Effector memory CD8-positive, alpha-beta T cell (primary cell): ENCODE measurements at places on chromosomes 6 and 20.

- peak; percentile 34 for DNase-seq
Measured at GRCh38 chr20:35144694-35145093, 2.4 kb downstream of the EDEM2 start.

DNA sequence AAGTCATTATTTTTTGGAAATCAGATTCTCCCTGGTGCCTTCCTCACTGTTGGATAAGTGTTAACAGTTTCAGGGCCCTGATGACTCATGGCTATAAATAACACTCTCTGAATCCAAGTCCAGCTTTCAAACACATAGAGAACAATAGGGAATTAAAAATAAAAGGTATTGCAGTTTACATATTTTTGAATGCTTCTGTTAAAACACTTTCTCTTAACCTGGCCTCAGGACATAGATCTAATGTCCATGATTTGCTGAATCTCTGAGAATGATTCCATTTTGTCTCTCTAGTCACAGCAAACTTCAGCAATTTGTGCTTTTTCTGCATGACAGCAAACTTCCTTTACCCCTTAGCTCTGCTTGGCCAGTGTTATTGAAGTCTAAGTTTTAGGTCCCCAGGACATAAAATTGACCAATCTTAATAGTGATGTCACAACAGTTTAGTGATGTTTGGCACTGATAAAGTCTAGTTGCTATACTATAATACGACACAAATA, 1192.4 kb upstream of the CITED2 start:
- no peak for DNase-seq

- DNase-seq, result no peak
Measured at GRCh38 chr6:2111162-2111677, 134.2 kb downstream of the GMDS start.

GRCh38 chr6:42506070-42506469, 54.3 kb upstream of the TRERF1 start:
- DNase-seq, result no peak

DNA sequence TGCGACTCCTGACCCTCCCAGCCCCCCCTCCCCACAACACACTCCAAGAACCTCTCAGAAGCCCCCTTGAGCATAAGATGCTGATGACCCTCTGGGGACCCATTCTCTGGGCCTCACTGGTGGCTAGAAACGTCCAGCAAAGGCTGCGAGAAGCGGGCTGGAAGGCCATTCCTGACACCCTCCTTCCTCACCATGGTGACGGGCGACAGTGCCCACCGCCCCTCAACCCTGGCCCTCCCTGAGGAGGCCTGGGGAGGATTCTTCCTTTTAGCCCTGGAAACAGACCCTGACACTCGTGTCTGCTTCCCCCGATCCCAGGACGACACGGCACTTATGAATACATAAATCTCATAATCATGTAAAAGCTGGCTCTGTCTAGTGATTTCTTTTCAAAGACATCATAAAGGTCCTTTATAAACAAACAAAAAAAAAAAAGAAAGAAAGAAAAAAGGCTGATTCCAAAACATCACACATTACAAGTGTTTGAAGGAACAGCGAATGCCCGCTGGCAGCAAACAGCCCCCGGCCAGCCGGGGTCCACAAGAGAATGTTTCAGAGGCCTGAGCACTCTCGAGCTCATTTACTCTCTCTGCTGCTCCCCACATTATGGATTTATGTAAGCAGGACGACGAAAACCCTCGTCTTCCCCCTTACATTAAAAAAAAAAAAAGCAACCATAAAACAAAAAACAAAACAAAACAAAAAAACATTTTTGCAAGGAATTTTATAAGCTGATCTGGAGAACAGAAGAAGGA, 40.7 kb downstream of the PREX1 start:
- no peak for DNase-seq

DNA sequence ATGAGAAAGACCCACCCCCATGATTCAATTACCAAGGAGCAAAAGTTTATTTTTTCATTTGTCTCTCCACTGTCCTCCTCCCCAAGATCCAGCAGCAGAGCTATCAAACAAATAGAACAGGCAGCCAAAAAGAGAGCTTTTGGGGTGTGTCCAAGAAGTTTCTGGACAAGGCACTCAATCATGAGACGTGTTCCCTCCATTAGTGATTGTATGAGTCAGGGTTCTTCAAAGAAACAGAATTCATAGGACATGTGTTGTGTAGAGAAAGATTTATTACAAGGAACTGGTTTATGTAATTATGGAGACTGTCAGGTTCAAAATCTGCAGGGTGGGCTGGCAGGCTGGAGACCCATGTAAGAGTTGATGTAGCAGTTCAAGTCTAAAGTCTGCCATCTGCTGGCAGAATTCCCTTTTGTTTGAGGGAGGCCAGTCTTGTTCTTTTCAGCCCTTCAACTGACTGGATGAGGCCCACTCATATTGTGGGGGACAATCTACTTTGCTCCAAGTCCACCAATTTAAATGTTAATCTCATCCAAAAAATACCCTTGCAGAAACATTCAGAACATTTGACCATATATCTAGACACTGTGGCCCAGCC, 248.1 kb upstream of the OPRM1 start:
- no peak for DNase-seq

- no peak for DNase-seq
Measured at GRCh38 chr20:59824711-59825562, 108.5 kb downstream of the SYCP2 start.

DNA sequence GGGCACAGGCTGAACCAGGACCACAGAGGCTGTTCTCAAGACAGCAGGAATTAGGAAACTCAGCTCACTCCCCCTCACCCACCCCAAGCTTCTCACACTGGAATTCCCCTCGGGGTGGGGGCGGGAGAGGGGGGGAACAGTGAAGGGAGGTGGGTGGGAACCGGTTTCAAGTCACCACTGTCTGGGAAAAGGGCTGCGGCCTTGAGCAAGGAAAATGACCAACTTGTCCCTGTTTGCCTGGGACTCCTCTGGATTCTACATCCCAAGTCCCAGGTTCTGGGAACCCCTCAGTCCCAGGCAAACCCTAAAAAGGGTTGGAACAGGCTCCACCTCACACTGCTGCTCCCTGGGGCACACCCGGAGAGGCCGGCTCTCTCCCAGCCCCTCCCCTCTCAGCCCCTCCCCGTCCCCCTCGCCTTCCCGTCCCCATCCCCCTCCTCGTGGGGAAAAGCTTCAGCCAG, 230.7 kb downstream of the TFAP2C start:
- no peak for DNase-seq

DNA sequence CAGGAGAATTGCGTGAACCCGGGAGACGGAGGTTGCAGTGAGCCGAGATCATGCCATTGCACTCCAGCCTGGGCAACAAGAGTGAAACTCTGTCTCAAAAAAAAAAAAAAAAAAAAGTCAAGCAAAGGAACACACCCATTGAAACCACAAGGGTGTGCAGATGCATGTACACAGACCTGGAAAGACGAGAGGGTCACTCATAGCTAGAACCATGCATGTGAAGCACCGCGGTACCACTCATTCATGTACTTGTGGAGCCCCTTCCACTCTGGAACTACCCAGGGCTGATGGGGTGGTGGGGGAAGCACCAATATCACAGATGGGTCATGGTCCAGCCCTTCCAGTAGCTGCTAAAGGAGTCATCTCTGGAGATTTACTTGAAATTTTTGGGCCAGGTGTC, 7.4 kb upstream of the TJAP1 start:
- DNase-seq, result no peak

- DNase-seq, result no peak
Measured at GRCh38 chr6:33875141-33875581, 71.4 kb upstream of the MLN start.

GRCh38 chr6:26118999-26119398, 31.8 kb downstream of the HFE start:
- no peak for DNase-seq

DNA sequence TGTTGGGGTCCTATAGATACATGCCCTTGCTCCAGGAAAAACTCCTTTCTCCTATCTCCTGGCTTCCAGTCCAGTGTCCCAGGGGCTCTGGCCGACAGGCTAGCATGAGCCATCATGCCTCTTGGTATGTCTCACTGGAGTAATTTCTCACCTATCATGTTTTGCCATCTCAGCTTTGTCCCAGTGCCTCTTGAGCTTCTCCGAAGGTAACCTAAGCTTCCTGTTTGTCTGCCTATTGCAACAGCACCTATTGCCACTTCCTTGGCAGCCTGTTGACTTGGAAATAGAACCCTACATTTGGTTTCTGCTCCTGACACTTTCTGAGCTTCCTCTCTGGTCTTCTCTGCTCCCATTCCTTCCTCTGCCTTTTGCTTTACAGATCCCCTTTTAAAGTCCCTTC, 197.7 kb downstream of the KCNQ5 start:
- no peak for DNase-seq

DNA sequence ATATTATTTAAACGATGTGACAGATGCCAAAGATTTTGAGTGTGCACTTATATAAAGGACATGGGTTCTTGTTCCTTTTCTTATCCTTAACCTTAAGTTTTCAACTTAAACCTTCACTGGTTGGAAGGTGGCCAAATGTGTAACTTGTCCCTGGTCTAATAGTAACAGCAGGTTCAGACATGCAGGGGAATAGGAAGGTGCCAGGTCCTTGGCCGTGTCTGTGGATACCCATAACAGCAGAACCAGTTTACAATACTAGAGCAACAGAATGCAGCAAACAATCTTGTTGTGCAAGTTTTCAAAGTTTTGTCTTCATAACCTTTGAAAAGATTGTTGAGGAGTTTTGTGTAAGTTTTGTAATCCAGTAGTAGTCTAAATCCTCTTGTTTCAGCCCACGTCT, 4.4 kb downstream of the MYB start:
- DNase-seq, result no peak

- DNase-seq, result no peak
Measured at GRCh38 chr6:31702405-31702818, 712 bp downstream of the ABHD16A start.

DNA sequence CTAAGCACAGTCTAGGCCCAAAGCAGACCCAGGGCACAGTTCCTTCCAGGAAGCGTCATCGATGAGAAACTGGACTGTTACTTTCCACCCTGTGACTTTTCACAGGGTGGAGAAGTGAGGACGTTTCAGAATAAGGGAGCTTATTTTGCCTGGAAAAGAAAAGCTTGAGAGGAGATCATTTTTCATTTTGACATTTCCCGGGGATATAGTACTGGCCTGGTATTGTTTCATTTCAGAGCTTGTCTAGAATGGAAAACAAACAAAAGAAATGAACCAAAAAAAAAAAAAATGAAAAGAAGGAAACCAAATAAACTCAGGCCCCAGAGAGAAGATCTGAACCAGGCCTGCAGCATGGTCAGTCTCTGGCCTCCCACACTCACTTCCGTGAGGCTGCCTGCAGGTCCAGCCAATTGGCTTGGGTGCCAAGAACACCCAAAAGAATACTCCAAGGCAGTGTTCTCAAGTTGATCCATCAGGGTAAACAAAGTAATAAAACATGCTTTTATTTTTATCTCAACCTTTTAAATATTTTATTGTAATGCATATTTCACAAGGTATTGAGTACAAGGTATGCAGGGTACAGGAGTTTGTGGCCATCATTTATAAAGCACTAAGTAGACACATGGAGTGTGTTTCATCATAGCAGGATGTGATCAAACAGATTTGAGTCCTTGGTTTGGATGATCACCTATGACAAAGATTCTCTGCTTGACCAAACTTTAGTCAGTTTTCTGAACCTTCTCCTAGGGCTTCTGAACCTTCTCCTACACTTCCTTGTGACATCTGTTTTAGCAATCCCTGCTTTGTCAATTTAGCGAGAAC, 176.9 kb upstream of the GGTLC1 start:
- DNase-seq, result no peak

GRCh38 chr20:62584671-62585460, 57.4 kb upstream of the SLCO4A1 start:
- no peak for DNase-seq

- no peak for DNase-seq
Measured at GRCh38 chr6:132937466-132937906, 123.1 kb downstream of the RPS12 start.

DNA sequence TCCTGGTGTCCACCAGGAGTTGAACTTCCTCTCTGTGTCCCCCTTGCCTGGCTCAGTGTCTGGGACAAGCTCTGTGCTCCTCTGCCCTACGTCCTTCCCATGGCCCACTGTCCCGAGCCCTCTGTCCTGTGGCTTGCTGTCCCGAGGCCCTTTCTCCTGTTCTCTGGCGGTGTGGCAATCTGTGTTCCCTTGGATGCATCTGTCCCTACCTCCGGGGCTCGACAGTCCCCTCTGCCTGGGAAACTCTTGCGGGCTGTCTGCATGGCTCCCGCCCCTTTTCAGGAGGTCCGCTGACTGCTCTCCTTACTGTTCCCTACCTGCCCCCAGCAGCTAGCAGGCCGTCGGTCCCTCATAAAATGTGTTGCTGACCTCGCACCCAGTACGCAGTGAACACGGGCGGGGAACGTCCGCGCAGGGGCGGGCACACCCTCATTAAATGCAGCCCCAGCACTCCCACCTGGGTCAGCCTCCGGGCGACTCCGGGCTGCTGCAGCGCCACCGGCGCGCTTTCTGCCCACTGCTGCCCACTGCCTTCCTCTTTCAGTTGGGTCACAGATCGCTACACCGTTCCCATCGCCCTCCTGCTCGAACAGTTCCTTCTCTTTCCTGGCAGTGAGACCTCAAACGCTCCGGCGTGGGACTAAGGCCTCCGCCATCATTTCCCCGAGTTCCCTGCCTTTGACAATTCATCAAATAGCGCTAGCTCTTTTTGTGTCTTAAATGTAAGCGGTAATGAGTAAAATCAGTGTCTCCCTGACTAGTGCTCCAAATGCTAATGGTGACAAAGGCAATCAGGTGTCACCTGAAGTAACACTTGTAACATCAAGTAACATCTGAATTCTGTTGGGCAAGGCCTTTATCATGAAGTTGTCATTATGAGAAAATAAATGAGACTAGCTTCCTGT, 60.5 kb downstream of the RSPH3 start:
- no peak for DNase-seq

DNA sequence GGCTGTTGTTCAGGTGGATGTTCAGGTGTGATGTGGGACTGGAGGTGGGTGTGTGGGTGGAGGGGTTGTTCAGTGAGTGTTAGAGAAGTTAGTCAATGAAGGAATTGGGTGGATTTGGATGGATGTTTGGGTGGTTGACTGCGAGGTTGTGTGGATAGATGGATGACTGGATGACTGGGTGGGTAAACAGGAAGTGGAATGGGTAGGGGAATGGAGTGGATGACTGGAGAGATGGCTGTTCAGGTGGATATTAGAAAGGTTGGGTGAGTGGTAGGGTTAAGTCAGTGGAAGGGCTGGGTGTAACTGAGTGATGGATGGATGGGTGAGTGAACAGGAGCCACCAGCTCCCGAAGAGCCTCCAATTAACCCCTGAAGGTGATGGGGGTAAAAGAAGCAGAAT, 27.9 kb downstream of the JPH2 start:
- no peak for DNase-seq

GRCh38 chr6:144597511-144597910, 312.4 kb downstream of the UTRN start:
- no peak for DNase-seq

- peak; percentile 52 for DNase-seq
Measured at GRCh38 chr20:63009988-63010769, 3.4 kb upstream of the BHLHE23 start.

GRCh38 chr20:49282584-49283171, 4.8 kb upstream of the ZNFX1 start:
- DNase-seq, result no peak

DNA sequence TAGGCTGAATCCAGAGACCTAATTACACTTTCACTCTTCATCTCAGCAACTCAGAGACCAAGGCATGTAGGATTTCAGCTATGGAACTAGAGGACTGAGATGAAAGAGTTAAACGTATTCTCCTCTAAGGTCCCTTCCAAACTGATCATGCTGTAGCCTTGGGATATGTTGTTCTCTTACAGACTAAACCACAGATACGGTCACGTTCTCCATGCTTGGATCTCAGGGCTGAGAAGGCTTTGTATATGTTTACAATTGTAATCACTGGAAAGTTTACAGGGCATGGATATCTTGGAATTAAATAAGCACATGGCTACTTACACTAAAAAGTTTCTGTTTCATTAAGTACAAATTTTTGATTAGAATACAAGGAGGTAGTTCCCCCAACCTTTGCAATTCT, 50.1 kb downstream of the PKIB start:
- DNase-seq, result no peak
